ENCODE measurements at places on chromosomes 11 and 22.

GRCh38 chr22:46381142-46381541 lies 45.6 kb downstream of the TRMU start:
- DNase-seq: peak; percentile 59

- no peak for DNase-seq
Observed at GRCh38 chr11:68044145-68044813, 5.5 kb downstream of the TCIRG1 start.

DNA sequence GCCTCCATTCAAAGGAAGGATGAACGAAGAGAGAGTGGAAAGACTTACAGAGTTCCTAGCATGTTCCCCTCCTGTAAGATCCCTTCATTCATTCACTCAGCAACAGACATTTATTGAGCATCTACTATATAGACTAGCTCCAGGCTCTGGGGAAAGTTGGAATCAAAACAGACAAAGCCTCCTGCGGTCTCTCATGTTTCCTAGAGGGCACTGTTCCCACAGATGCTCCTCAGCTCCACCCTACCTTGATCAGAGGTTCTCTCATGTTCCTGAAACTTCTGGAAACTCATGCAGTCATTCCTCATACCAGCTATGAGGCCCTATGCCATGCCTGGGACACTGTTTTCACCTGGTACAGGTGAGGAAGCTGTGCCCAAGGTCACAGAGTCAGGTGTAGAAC lies 11.1 kb downstream of the ALX4 start:
- no peak for DNase-seq

GRCh38 chr22:21927174-21927823 lies 25.3 kb downstream of the PPM1F start:
- no peak for DNase-seq

DNA sequence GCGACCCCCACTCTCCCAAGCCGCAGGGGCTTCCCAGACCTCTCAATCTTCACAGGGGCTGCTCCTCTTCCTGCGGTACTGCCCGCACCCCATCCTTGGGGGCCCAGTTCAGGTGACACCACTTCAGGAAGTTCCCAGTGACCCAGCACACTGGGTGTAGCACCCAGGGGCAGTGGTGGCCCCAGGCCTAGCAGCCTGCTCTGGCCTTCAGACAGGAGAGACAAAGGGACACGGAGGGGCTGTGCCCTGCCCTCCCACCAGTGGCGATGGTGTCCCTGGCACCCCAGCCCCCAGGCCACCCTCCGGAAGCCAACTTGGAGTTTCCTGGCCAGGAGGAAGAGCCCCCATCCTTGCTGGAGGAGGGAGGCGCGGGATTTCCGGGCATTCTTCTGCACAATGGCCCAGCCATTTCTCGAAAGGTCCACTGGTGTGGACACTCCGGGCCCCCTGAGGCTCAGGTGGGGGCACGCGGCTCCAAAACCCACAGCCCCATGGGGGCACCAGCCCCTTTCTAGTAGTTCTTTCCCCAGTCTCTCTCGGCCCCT lies 978 bp upstream of the CLDN5 start:
- DNase-seq: no peak

DNA sequence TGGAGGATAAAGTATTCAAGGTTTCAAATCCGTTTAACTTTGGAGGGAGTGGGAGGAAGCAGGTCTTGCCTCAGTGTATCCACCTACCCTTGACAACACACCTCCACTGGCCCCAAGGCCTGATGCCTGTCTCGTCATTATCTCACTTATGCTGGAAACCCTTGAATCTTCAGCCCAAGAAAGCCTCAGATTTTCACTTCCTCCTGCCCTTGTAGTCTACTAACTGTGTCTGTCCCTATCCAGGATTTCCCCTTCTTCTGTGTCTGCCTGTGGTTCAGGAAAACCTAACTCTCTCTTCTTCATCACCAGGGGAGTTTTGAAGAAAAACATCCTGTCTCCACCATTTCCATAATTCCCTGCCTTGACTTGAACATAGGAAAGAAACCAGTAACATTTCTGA lies 56.1 kb downstream of the SYT9 start:
- DNase-seq: no peak

DNA sequence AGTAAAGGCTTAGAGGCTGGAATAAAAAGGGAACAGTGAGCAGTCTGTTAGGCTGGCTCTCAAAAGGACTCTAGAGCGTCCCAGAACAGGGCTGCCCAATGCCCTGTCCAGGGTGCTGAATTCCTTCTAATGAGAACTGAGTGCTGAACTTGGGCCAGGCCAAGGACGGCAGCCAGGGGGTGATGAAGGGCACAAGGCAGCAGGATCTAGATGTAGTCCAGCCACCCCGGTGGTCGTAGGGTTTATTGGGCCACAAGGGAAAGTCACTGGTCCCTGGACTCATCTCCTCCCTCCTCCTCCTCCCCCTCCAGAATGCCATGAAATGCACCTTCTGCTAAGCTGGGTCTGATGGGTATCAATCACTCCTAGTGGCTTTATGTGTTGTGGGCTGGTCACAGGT lies 19.2 kb downstream of the NPTXR start:
- DNase-seq: peak; percentile 75

GRCh38 chr11:48193876-48194275 lies 22.7 kb upstream of the OR4B1 start:
- DNase-seq: peak; percentile 13

DNA sequence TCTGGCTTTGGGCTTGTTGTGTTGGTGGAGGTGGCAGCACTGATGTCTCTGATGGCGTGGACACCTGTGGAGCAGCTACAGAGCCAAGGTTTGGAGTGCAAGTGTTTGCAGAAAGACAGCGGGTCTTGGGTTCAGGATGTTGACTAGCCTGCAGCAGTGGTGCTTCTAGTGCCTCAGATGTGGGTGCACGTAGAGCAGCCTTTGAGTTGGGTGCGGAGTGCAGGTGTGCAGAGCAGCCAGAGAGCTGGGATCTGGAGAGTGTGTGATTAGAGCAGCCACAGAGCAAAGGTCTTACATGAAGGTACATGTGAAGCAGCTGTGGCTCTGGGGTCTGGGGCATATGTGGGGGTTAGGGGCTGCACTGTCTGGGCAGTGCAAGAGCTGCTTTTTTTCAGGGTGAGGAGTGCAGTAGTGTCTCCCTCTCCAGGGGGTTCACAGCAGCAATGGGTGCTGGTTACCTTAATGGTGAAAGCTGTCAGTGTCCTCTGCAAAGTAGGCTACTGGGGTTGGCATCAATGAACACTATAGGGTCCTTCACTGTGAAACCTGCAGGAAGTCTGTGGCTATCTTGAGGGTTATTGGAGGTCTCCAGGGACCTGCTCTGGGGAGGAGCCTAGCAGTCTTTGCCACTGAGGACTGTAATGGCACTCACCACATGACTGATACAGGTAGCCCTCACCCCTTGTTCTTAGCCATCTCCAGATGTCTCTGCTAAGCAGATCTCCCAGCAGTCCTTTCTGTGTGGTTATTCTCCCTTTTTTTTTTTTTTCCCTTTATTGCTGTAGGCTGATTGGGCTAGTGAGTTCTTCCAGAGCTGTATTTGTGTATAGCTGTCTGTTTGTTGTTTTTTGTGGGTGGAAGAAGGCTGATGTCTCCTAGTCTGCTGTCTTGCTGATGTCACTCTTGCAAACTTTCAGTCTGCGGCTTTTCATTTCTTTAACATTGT lies 14.3 kb downstream of the BIRC2 start:
- DNase-seq: no peak

DNA sequence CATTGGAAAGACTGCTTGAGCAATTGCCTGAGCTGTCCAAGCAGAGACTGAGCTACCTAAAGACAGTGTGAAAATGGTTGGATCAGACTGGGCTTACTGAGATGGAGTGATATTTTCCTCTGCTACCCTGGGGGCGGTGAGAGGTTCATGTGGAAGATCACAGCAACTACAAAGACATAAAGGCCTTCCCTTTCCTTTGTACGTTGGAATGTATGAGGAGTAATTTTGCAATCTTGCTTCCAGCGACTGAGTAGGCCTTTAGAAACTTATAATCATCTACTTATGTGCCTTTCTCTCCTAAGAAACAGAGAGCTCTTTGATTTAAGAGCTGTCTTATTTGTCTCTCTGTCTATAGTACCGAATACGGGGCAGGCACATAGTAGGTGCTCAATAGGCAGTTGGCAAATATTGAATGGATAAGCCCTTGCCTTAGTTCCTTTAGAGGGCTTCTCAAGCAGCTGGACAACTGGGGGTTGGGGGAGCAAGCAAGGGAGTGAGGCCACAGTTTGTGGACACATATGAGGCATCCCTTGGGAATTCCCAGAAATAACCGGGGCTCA lies 2.4 kb upstream of the HEPACAM start:
- peak; percentile 34 for DNase-seq

GRCh38 chr11:65858681-65859087 lies 704 bp upstream of the CFL1 start:
- DNase-seq: peak; percentile 24

GRCh38 chr11:127259102-127259501 lies 258.5 kb upstream of the KIRREL3 start:
- no peak for DNase-seq

GRCh38 chr11:12674571-12674935 lies 332 bp downstream of the TEAD1 start:
- peak; percentile 36 for DNase-seq

DNA sequence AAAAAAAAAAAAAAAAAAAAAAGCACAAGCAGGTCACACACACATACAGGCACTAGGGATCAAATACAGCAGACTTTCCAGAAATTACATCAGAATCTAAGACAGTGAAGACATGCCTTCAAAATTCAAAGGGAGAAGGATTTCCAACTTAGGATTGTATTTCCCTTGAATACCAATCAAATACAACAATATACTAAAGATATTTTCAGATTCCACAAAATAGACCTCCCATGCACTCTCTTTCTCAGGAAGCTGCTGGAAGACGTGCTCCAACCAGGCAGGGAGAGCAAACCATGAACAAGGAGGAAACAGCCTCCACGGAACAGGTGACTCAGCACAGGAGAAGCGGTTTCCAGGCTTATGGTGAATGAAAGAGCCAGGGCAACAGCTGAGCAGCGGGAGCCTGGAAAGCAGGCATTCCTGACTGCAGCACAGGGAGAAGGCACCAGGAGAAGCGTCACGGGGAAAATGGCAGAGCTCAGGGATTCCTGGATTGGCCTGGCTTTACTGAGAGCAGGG lies 32.0 kb downstream of the TMEM184B start:
- peak; percentile 91 for DNase-seq

DNA sequence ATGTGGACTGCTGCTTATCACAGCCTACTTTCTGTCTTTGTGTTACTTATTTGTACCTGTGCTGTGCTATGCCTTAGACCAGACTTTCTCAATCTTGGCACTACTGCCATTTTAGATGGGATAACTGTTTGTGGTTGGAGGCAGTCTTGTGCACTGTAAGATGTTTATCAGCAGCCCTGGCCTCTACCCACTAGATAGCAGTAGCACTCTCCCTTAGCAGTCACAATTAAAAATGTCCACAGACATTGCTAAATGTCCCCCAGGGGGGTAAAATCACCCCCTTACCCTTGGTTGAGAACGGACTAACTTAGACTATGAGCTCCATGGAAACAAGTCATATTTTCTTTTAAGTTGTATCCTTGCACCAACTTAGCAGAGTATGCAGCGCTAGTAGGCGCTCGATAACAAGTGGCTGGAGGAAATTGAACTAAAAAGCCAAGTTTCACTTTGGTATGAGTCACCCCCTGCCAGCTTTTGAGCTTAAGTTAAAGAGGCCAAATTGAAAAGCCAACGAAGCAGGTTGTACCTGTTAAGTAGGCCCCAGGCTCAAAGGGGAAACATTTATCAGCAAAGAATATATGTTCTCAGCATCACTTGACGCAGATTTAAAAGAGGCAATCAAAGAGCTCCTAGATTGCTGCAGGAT lies 304.8 kb upstream of the SORL1-AS1 start:
- DNase-seq: peak; percentile 70

DNA sequence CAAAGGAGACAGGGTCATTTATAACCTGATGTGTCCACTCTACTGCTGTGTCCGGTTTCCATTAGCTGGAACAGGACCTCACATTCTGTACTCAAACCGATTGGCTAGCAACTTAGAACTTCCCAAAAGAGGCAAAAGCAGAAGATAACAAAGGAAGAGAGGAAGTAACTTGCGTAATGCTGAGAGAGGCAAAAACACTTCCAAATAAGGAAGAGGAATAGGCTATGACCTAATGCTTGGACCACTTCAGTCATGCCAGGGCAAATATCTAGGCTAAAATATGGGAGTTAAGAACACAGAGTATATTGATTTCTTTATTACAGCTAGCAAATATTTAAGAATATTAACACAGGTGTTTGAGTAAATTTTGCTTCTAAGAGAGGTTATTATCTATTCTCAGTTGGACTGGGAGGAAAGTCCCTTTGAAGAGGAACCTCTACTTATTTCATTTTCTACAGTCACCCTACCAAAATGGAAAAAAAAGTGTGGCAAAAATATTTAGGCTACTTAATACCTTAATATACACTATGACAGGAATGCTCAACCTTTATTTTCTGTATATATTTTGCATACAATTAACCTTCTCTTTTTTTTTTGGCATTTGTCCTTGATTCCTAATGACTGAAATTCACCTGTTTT lies 499.8 kb upstream of the CHORDC1 start:
- DNase-seq: peak; percentile 60

DNA sequence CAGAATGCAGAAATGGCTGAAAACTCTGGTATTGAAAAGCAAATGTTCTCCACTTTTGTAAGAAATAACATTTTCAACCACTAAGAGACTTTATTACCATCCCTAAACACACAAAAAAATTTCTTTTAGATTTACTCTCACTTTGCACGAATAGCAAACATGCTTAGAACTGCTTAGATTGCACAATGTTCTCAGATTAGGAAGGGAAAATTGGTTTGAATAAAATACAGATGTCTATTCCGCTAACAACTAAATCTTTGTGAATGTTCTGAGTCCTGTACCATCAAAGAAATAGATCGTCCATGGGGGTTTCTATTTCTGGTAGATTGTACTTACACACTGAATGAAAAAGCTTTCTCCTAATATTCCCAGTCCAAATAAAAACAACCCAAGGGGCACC lies 40.1 kb downstream of the BDNF start:
- DNase-seq: no peak

DNA sequence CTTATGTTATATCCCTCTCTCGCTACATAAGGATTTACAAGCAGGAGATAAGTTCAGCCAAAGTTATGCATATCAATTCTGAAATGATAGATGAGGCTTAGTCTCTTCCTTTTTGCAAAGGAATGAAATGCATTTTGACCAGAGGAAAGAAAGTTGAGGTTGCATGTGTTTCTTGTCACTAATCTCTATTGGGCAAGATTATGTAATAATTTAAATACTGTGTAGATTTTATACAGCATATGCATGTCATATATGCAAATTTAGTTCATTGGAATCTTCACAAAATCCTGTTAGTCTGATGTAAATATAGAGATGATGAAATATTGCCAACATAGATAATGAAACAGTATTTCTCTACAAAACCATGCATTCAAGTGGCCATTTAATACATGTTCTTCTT lies 858.7 kb upstream of the RAG2 start:
- no peak for DNase-seq
